AG08395 (cell line): ENCODE measurements at places on chromosomes 6 and 20.

GRCh38 chr20:4681401-4681800, 40.3 kb upstream of the PRND start:
- no peak for DNase-seq

GRCh38 chr6:149252622-149253021, 64.9 kb upstream of the TAB2 start:
- no peak for DNase-seq

DNA sequence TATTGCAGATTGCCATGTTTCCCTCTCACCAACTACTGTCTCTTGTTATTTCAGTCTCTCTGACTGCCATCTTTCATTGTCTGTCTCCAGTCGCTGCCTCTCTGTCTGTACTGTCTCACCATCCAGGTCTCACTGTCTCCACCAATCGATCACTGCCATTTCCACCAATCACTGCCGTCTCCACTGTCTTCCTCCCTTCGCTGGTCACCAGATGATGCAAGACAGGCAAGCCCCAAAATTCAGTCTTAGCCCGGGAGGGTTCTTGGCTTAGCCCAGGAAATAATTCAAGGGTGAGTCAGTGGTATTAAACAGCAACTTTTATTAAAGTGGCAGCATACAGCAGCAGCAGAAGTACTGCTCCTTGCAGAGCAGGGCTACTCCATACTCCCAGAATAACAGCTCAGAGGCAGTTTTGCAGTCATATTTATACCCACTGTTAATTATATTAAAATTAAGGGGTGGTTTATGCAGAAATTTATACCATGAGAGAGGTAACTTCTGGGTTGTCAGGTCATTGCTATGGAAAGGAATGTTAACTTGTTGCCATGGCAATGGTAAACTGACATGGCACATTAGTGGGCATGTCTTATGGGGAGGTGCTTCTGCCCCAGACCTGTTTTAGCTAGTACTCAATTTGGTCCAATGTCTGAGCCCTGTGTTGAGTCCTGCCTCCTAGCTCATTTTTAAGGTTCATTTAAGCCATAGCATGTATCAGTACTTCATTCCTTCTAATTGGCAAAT, 23.0 kb upstream of the ECHDC1 start:
- DNase-seq, result peak; percentile 96

DNA sequence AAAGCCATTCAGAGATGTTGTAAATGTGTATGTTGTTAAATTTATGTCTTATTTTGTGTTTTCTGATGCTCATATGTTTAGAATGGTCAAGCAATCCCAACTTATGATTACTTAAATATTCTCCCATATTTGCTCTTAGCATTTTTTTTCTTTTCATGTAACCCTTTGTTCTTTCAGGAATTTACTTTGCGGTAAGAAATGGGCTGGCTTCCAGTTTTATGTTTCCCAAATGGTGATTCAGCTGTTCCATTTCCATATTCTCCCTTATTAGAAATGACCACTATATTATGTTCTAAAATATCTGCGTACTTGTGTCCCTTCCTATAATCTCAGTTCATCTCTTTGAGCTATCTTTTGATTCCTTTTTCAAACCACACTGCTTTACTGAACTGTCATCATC, 113.7 kb downstream of the CDH26 start:
- DNase-seq, result no peak

DNA sequence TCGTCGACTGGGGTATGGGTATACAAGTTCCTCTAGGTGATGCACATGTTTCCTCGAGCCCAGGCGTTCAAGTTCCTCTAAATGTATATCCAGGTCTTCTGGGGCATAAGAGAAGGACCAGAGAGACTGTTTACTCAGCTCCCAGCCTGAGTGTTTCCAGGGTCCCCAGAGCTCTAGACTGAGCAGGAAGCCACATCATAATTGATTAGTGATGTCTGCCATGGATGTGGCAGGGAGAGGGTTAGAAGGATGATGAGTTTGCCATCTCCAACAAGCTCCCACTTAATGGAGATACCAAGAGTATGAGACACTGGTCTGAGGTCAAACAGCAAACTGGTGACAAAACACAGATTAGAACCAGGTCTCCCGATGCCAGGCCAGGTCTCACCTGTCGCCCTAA, 74.8 kb downstream of the PREX1 start:
- no peak for DNase-seq

DNA sequence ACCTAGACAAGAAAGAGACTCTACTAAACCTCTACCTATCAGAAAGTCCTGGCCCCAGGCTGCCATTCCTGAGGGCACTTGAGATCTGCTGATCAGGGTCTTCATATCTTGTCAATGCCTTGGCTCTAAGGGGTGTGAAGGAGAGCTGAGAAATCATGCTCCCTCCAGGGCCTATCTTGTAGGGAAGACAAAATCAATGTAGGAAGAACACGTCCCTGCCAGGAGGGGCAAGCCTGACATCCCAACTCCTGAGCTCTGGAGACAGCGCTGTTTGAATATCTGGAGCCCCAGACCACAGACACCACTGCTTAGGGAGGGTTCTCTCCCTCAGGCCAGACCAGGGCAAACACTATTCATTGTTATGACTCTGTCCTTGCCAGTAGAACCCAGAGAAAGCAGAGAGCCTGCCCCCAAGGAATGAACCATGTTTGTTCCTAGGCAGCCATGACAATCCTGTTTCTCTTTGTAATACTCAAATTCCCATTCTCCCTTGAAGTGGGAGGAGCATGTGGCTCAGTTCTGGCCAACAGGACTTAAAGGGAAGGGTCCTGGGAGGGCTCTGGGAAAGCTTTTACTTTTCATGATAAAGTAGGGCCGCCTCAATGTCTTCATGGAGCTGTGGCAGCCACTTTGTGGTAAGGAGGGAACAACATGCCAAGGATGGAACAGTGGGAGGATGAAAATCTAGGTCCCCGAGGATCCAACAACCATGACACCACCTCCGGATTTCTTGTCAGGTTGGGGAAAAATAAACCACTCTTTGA, 1.8 kb upstream of the FASTKD5 start:
- no peak for DNase-seq

- DNase-seq, result no peak
Measured at GRCh38 chr6:131773284-131773950, 34.4 kb upstream of the ENPP1 start.

GRCh38 chr20:63441136-63442099, 31.0 kb downstream of the KCNQ2 start:
- no peak for DNase-seq

DNA sequence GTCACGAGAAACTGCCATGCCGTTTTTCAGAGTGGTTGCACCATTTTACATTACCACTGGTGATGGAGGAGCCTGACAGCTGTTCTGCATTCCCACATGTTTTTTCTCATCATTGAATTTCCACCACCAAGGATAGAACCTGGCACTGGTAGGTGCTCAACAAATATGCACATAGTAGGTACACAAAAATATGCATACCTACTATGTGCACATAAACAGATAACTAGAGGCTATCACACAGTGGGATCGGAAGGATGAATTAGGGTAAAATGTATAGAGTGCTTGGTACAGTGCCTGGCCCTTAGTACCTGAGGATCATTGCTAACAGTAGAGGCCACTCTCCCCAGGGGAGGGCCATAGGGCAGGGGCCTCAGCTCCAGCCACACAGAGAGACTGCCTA, 47.0 kb downstream of the SLC2A10 start:
- DNase-seq, result no peak
